ENCODE measurements at places on chromosomes 7 and 10.

GRCh38 chr7:127683776-127684681, 32.0 kb downstream of the SND1 start:
- no peak for DNase-seq

GRCh38 chr10:32891261-32891660, 66.8 kb downstream of the ITGB1 start:
- no peak for DNase-seq

- no peak for DNase-seq
These were observed 85.7 kb upstream of the BET1 start for GRCh38 chr7:94089806-94090205.

DNA sequence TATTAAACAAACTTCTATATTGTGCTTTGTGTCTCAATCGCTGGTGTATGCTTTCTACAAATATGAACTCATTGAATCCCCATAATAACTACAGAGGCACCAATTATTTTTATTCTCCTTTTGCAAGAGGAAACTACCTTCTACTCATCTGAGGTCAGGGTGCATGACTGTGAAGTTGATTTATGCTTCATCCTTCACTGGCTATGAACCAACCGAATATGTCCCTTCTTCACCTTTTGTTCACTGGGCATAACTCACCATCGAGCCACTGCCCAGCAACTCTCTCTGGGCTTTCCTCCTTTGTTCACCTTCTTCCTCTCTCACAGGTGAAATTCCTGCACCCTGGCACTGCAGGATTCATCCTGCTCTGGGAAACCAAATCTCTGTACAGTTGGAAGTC, 61.3 kb upstream of the PFKP start:
- DNase-seq: no peak

DNA sequence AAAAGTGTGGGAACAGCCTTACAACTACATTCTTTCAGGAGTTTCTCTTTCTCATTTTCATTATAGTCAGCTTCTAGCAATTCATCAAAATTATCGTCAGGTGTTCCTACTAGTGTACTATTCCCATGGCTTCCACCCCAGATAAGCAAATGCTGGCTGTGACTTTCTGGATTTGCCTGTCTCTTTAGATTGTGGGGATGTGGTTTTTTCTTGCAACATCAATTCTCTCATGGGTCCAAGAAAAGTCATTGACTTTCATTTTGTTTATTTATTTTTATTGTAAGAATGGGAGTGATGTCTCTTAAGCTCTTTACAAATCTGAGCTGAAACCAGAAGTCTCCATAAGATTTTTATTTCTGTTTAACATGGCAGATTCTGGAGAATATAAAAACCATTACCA, 349.7 kb upstream of the SEMA3C start:
- DNase-seq: no peak

GRCh38 chr7:11754123-11754522, 77.9 kb downstream of the THSD7A start:
- no peak for DNase-seq

DNA sequence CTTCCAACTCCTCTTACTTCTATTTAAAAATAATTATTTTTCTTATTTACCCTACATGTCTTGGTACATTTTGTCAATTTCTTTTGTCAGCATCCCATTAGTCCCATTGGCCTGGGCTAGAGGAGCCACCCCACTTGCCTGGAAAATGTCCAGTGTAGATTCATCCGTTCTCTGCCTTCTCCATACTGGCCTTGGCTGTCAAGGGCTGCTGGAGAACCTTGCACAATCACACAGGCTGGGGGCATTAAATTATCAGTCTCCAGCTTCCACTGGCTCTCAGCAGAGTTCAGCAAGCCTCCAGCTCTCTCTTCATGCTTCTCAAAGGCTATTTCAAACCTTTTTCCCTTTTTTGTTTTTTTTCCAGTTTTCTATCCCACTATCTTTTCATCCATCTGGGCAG, 13.8 kb upstream of the ZCCHC24 start:
- no peak for DNase-seq

DNA sequence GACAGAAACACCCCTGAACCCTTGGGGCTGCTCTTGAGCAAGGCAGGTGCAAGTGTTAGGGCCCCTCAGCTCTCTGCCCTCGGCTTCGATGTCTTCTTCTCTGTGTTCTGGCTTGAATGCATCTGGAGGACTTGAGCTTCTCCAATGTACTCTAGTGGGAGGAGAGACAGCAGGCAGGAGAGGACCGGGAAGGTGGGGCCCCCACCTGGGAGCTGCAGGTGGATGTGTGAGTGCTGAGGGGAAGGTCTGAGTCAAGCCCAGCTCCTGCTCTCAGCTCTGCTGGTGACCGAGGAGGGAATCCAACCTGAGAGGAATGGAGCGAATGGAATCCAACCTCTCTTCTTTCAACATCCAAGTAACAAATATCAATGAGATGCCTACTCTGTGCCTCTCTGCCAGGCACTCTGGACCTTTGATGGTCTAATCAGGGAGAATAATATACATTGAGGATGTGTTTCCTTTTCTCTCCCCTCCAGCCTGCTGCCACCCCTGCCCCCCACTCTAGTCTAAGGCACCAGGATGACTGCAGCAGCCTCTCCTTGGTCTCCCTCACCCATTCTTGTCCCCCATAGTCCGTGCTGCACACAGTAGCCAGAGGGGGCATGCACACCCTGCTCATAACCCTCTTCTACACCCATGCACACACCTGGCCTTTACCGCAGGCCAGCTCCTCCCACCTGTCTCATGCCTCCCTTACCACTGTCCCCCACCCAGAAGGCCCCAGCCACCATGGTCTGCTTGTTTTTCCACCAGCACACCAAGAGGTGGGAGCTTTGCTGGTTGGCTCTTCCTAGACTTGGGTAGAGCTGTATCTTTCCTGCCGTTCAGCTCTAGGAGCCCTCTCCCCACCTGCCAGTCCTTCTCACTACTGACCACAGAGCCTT, 13.6 kb downstream of the TBATA start:
- DNase-seq: no peak

GRCh38 chr7:47451851-47452205, 130.1 kb downstream of the TNS3 start:
- no peak for DNase-seq

GRCh38 chr7:99092064-99092720, 51.7 kb downstream of the SMURF1 start:
- no peak for DNase-seq

DNA sequence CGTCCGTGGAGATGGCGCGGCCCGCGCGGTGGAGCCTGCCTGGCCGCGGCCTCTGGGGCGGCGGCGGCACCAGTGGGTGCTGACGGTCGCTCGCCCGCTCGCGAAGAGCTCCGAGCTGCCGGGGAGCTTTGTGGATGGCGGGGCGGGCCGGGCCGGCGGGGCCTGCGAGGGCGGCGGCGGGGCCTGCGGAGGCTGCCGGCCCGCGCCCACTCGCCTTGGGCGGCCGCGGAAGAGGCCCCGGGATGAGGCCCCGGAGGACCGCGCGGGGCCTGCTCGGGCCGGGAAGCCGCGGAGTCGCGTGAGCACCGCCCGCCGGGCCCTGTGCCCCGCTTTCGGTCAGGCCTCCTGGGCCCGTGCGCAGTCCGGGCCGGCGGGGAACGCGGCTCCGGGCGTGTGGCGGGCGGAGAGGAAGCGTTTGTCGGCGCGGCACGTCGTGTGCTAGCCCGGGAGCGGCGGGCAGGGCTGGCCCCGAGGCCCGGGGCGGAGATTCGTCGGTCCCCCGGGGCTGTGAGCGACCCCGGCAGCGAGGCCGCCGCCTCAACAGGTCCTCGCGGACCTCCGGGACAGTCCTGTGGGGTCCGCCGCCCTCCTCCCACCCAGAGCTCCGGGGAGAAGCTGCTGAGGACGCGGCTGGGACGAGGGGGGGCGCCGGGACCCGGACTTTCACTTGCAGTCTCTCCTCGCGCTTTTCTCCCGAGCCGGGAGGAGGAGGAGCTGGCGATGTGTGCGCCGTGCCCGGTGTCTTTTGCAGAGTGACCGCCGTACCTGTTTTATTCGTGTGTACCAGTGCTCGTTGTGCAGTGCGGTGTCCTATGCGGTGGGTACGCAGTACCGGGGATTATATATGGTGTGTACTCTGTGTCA, 578 bp downstream of the ZMYND11 start:
- peak; percentile 58 for DNase-seq

DNA sequence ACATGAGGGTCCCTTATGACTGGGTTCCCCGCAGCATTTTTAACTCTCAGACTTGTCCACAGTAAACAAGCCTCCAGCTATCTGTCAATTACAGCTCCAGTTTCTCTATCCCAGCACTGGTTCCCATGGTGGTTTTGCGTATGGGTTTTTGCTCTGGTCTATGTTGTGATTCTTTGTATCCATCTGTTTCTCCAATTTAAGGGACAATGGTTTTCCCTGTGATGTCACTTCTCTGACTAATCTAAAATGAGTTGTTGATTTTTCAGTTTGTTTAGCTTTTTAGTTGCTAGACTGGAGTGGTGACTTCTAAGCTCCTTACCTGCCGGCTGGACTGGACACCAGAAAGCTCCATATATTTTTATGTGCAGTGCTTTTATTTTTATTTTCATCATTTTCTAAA, 303.7 kb downstream of the INHBA start:
- DNase-seq: no peak

- no peak for DNase-seq
These were observed 62.0 kb downstream of the CCNY start for GRCh38 chr10:35398355-35398754.

DNA sequence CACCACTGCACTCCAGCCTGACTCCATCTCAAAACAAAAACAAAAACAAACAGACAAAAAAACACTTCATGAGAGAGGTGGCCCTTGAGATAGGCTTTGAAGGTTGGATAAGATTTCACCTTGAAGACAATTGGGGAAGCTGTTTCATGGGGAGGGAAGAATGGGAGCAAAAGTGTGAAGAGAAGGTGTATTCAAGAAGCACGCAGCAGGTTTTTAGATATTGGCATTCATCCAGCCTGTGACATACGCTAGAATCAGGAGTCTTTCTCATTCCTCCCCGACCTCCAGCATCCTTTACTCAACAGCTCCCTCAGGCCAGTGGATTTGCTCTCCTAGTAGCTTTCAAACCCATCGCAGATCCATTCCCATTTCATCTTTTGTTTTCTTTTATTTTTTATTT, 116.3 kb upstream of the FAM171A1 start:
- no peak for DNase-seq

DNA sequence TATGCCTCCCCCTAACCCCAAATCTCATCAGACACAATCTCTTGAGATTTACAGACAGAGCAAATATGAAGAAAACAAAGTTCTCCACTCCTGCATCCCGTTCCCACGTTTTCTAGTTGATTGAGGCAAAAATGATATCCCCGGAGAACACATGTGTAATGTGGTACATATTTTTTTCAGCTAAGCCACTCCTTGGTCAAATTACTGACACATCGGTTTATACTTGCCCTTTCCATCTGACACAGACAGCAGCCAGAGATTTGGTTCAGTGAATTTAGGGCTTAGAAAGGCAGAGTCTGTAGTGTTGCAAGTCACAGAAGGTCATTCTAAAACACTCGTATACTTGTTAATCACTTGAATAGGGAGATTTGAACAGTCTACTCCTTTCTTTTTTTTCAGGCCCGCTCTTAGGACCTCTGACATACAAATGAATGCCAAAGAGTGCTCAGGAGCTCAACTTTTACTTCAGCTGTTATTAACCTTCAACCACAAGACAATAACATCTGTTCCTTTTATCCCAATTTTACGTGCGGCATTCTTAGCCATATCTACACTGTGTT, 1.8 kb upstream of the DDX50 start:
- no peak for DNase-seq

DNA sequence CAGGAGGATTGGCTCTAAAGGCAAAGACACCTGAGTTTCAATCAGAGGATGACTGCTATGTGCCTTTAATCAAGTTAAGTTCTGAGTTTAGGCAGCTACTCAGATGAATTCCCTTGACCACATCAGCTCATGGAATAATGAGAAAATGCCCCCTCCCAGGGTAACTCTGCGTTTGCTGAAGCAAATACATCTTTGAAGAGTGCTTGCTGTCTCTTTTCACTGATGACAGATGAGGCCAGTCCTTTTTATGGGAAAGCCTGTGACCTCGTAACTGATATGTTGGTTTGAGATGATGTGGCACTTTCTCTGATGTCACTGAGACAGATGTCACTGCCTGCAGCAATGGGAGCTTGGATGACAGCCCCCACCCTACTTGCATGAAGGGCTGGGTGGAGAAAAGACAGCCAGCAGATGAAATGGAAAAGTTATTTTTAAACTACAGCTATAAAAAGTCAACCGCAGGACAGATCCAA, 43.7 kb upstream of the DGKI start:
- DNase-seq: no peak

- no peak for DNase-seq
These were observed 356.9 kb downstream of the PCDH15 start for GRCh38 chr10:54444170-54444569.

DNA sequence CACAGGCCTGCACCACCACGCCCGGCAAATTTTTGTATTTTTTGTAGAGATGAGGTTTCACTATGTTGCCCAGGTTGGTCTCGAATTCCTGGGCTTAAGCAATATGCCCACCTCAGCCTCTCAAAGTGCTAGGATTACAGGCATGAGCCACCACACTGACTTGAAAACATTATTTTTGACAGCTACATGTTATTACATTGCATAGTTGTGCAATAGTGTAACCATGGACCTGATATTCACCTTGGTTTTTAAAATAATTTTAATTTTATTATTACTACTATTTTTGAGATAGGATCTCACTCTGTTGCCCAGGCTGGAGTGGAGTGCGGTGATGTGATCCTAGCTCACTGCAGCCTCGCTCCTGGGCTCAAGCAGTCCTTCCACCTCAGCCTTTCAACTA, 18.4 kb downstream of the AKAP9 start:
- DNase-seq: no peak

DNA sequence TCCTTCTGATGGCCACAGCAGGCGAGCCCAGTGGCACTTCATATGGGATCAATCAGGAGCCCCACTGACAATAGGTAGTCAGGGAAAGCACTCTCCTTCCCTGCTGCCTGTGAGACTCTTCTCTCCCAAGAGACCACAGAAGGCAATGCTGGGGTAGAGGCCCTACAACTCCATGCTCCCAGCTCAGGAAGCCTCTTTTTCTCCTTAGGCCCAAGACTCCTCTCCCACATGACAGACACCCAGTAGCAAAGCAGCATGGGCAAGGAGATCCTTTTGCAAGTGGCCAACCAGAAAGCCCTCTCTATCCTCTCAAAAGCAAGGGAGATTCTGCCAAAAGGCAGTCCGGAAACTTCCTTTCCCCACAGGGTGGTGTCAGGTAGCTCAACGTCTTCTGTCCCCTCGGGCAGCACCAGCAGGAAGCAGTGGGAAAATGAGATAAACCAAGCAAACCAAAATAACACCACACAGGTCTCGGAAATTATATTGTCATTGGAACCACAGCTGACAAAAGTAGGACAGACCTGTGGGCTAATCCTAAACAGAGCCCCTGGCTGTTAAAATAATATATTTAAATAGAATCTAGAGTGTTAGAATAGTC, 172.7 kb upstream of the GDF10 start:
- DNase-seq: no peak

GRCh38 chr10:67098461-67098860, 172.6 kb downstream of the LRRTM3 start:
- no peak for DNase-seq

- no peak for DNase-seq
These were observed 8.8 kb upstream of the ZCCHC24 start for GRCh38 chr10:79454259-79454658.

GRCh38 chr10:97851341-97852001, 1.8 kb downstream of the GOLGA7B start:
- peak; percentile 74 for DNase-seq

GRCh38 chr7:106793015-106793975, 71.8 kb upstream of the PIK3CG start:
- peak; percentile 13 for DNase-seq
